Cardiac fibroblast (primary cell): ENCODE measurements at places on chromosomes 12 and 14.
A peak's percentile ranks its signal among the peaks of the same experiment; 100 is the strongest.

DNA sequence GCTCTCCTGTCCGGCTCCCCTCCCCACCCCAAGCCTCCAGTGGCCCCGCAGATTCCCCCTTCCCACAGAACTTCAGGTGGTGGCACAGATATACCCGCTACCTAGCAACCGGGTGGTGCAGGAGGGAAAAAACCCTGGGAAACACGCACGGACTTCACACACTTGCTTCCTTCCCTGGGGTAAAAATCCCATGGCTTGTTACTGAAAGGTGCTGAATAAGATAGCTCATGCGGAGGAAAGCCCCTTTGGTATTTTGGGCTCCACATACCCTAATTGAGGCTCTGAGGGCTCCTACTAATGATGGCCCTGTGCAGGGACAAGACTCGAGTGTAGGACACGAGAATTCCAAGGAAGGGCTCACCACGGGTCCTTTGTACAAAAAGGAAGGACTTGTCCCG lies 869 bp upstream of the RIMBP2 start:
- no peak for DNase-seq

DNA sequence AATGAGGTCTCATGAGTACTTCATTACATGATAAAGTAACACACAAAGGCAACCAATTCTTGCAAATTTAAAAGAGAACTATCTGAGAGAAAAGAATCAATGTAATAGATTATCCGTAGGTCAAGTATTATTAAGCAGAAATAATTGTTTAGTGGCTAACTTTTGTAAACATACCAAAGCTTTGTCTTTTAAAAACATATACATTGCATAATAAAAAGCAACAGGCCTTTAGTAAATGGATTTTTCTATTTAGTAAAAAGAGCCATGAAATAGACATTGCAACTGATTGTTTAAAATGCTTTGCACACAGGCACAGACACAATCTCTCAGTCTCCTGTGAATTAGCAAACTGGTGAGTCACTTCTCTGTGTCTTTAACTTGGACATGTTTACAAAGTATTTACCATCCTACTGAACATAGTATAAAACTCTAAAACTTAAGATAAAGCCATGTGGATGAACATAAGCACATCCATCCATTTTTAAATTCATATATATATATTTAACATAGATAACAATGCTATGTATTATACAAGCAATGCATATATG lies 518.7 kb upstream of the MGAT4C start:
- peak; percentile 45 for DNase-seq

DNA sequence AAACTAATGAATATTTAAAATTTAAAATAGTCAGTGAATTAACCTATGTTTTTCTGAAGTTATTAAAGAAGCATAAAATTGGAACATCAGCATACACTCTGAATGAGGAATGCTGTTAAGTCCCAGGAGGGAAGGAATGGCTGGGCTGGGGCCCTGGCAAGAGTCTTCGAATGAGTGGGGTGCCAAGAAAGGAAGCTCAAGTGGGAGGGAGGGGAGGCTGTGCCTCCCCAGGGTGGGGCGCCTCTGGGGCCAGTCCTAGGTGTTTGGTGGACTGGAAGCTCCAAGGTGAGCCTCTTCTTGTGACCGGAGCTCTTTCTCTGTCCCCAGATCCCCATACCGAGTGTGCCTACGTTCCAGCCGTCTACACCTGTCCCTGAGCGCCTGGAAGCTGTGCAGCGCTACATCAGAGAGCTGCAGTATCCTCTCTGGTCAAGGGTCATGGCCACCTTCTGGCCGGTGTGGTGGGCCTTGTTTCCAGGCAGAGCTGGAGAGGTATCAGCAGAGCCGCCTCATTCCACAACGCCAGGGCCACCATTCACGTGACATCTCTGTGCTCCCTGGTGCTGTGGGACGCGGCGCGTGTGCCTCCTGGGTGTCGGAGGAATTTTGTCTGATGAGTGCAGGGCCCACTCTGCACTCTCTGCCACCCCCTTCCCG lies 8.5 kb downstream of the VASH1 start:
- DNase-seq = no peak

GRCh38 chr14:80164991-80165721 lies 46.1 kb downstream of the DIO2 start:
- no peak for DNase-seq

DNA sequence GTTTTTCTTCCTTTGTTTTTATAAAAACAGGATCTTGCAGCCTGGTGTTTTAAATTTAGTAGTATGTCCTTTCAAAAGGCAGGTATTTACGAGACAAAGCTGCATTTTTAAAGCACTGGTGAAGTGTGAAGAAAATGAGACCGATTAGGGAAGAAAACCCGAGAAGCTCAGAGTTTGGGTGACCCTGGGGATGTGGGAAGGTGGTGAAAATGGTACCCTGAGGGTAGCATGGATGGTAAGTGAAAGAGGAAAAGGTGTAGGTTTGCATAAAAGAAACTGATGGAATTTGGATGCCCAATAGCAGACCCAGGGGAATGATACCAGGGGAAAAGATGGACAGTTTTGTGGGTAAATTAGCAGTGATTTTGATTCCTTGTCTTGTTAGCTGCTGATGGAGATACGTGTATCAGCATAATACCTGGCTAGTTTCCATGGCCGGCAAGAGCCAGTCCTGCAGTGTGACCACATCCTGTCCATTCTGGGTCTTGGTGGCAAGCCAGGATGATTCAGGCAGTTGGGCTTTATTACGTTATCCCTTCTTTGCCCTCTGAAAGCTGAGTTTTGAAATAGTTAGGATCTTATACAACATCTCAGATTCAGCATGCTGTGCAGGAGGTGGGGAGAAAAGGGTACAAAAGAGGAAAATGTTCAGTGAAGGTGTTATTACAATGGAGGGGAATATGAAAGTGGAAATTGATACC lies 8.9 kb downstream of the BICD1 start:
- DNase-seq = peak; percentile 98

GRCh38 chr14:86513564-86513963 lies 983.6 kb downstream of the FLRT2 start:
- no peak for DNase-seq

GRCh38 chr14:21078287-21078686 lies 8.2 kb downstream of the ARHGEF40 start:
- DNase-seq = no peak

DNA sequence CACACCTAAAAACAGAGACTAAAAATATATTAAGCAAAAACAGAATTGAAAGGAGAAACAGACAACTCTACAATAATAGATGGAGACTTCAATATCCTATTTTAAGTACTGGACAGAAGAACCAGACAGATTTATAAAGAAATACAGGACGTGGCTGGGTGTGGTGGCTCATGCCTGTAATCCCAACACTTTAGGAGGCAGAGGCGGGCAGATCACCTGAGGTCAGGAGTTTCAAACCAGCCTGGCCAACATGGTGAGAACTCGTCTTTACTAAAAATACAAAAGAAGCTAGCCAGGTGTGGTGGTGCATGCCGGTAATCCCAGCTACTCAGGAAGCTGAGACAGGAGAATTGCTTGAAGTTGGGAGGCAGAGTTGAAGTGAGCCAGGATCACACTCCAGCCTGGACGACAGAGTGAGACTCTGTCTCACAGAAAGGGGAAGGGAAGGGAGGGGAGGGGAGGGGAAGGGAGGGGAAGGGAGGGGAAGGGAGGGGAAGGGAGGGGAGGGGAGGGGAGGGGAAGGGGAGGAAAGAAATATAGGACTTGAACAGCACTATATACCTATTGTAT lies 53.0 kb downstream of the CDK17 start:
- DNase-seq = no peak

- DNase-seq = no peak
Observed at GRCh38 chr14:94361682-94362081, 26.7 kb downstream of the SERPINA1 start.

DNA sequence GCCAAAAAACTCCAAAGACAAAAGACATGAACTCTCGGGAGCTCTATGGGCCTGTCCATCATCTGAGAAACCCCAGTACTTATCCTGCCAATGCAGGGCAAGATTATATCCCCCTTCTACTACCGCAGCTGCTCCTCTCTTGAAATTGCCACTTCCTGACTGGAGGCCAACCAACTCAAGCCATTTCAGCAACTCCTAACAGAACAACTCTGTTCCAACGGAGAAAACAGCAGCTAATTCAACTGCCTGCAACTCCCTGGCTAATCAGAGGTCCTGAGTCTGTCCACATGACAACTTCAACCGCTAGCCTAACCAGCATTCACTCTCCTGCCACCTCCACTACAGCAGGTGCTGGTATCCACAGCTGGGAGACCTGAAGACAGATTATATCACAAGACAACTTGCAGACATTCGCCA lies 24.1 kb downstream of the CEP83 start:
- no peak for DNase-seq

- DNase-seq = no peak
Observed at GRCh38 chr14:103232031-103232808, 101.8 kb upstream of the EIF5 start.
